HT1080 (cell line): ENCODE measurements at places on chromosomes 5 and 9.

GRCh38 chr5:74766418-74766848, 484 bp downstream of the GFM2 start:
- peak; percentile 28 for DNase-seq

DNA sequence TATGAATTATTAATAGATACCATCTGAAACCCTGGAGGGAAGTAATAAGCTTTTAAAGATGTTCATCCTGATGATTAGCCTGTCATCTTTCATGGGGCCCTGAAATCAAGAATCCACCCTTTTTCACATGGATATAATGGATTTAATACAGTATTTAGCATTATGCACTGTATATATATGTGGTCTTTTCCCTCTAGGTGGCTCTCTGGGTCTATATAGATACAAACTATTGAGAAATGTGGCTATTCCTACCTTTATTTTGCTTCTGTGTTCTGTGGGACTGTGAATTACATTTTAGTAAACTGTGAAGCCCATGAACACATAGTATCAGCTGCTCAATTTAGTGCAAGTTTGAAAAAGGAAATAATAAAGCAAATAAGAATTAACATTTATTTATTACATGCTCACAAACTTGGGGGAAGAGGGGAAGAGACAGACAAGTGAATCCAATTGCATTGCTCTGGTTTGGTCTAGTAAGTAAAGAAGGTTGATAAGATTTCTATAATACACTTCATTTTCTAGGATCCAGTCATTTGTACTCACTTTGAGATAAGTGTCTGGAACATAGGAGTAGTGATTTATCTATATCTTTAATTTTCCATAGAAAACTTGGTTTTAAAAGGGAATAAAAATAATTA, 112.2 kb downstream of the SCAMP1 start:
- peak; percentile 27 for DNase-seq

DNA sequence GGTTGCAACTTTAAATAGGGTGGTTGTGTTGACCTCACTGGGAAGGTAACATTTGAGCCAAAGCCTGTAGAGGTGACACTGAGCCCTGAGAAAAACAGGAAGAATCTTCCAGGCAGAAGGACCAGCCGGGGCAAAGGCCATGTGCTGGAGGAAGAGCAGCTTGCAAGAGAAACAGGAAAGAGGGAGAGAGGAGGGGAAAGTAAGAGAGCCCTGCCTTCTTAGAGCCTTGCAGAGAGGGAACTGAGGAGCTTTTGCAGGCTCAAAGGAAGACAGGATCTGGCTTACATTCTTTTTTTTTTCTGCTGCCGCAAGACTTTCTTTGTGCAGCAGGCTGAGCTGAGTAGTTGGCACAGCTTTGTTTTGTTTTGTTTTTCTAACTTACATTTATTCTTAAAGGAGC, 17.4 kb downstream of the C9orf153 start:
- no peak for DNase-seq

DNA sequence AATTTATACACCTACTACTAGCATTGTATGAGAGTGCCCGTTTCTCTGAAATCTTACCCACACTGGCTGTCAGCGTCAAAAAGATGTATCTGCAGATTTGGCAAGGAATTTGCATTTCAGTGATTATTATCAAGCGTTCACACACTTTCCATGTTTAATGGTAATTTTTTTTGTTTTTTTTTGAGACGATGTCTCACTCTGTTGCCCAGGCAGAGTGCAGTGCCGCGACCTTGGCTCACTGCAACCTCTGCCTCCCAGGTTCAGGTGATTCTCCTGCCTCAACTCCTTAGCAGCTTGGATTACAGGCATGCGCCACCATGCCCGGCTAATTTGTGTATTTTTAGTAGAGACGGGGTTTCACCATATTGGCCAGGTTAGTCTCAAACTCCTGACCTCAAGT, 14.3 kb downstream of the ABL1 start:
- no peak for DNase-seq

DNA sequence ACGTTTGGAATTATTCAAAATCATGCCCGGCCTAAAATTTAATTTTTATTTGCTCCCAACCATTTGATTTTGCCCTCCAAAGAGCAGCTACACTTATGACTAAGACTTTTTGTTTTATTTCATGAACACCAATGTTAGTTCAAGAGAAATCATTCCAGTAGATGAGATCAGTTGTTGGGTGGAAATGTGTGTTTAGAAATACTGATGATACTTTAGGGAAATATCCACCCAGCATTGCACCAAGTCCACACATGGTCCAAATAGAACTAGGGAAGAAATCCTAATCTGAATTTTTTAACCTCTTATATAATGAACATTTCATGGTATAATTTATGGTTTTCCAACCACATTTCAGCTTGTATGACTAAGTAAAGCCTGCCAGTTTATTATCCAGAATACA, 28.3 kb upstream of the GOLPH3 start:
- no peak for DNase-seq

DNA sequence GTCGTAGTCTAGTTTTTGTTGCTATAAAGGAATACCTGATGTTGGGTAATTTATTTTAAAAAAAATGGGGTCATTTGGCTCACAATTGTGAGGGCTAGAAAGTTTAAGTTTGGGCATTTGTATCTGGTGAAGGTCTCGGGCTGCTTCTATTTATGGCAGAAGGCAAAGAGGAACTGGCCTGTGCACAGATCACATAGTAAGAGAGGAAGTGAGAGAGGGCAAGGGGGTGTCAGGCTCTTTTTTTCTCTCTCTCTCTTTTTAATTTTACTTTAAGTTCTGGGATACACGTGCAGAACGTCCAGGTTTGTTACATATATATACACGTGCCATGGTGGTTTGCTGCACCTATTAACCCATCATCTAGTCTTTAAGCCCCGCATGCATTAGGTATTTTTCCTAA, 453.3 kb downstream of the DIRAS2 start:
- no peak for DNase-seq

- DNase-seq: no peak
Measured at GRCh38 chr5:71939452-71940230, 167.6 kb upstream of the MAP1B start.

DNA sequence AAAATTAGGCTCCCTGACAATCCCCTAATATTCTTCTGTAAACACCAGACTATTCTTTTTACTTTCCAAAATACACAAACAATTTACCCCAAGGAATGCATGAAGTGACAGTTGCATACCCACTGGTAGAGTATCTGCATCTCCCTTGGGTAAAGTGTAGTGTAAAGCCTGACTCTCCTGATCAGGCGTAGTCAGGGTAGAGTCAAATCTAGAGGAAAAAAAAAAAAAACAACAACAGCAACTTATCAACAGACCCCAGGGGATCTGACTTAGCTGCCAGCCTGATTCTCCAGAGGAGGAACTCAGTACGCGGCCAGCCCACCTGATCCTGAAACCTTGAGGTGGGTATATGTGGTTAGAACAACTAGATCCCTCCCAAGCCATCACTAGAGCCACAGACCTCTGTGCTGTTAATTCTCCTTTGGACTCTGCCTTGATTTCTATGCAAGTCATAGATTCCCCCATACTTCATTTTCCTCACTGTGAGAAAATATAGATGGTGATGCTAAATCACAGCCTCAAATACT, 61.0 kb downstream of the ZNF608 start:
- no peak for DNase-seq

- DNase-seq: no peak
Measured at GRCh38 chr5:168123631-168124528, 167.6 kb upstream of the WWC1 start.

- DNase-seq: peak; percentile 3
Measured at GRCh38 chr5:54702470-54702869, 184.9 kb downstream of the SNX18 start.

- no peak for DNase-seq
Measured at GRCh38 chr9:30280229-30280900, 2104.1 kb upstream of the ACO1 start.

DNA sequence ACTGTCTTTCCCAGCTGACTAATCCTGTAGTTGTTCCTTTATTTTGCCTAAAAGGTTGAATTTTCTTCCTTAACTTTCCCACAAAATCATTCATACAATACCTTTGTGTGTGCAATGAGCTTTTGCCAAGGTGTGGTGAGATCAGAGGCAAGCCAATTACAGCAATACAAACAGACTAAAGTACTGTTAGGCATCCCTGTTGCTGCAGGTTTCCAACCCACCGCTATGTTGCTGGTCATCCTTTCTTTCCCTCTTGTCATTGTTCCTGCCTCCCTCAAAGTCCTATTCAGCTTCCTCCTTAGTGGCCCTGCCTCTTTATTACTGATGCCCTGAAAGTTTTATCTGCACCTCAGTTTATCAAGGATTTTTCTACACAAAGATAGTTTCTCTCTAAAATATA, 22.1 kb downstream of the ITGA2 start:
- no peak for DNase-seq

- no peak for DNase-seq
Measured at GRCh38 chr5:114174131-114174530, 187.7 kb upstream of the KCNN2 start.

DNA sequence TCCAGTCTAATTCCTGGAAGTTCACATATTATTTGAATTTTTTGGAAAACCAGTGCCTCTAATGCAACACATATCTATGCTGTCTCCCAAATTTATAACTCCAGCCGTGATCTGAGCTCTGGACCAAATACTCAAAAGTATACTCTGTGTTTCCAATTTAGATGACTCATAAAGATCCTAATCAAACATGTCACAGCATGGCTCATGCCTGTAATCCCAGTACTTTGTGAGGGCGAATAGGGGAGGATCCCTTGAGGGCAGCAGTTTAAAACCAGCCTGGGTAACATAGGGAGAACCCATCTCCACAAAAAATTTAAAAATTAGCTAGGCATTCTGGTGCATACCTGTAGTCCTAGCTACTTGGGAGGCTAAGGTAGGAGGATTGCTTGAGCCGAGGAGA, 388.0 kb downstream of the CDH12 start:
- no peak for DNase-seq

DNA sequence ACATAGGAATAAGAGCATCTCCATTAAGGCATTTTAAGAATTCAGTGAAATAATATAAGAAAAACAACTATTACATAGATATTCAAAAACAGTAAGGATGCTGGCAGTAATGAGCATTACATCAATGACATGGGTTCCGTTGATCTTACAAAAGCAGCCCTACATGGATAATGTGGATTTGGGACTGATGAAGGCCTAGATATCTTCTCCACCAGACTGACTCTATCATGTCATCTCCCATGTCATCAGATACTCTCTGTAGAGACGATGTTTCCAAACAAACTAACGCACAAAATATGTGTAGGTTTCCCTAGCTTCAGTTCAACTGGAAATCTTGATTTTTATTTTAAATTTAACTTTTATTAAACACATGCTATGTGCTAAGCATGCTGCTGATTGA, 3.6 kb downstream of the LURAP1L start:
- DNase-seq: no peak

DNA sequence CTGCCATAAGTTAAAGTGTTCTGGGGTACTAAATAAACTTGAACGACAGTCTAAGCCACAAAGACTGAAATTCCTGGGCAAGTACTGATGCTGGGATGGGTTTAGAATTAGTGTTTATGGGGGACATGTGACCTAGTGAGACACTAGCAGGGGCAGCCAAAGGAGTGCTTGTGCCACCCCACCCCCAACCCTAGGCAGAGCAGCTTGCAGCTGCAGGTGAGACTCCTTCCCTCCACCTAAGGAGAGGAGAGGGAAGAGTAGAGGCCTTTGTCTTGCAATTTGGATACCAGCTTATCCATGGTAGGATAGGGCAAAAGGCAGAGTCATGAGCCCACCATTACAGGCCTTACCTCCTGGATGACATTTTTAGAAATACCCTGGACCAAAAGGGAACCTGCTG, 28.7 kb upstream of the PDE4D start:
- no peak for DNase-seq

GRCh38 chr9:15150939-15151338, 156.1 kb downstream of the TTC39B start:
- DNase-seq: peak; percentile 63

DNA sequence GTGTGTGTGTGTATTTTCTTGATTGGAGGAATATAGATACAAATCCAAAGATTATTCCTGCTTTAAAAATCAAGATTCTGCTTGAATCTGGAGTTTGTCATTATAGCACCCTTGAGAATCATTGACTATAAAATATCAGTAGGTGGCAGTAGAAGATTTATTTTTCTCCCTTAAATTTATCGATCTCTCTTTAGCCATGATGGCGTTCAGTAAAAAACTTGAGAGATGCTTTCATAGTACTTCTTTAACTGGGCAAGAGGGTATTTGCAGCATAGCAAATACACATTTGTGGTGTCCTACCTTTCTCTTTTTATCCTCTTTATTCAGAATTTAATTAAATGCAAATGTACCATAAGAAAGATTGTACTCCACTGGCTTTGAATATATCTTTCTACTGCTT, 307.7 kb downstream of the ADGRV1 start:
- DNase-seq: peak; percentile 48

GRCh38 chr9:130845901-130846481, 10.9 kb downstream of the ABL1 start:
- peak; percentile 64 for DNase-seq

DNA sequence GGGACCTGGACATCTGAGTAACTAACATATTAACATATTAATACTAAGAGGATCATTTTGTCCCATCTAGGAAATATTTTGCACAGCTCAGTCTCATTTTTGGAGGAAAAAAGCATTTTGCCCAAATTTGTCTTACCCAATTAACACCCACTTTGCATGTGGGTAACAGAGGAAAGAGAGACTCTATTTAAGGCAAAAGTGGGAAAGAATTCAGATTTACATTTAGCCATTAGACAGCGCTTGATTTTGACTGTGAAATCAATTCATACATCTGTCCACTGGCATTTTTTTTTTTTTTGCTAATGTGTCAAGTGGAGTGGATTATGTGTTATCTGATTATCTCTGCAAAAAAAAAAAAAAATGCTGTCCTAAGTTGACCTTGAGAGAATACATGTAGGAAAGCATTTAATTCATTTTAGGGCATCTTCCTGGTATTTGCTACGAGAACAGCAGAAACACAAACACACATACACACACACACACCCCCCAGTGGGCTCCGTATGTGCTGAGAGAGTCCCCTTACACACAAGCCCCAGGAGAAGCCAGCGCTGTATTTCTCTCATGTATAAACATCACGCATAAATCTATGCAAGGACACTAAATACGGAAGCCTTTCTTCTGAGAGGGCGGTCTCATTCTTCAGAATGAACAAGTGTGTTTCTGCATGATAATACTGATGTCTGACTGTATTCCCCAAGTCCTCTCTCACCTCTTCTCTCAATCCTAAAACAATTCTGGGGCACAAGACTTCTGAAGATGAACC, 202.0 kb upstream of the KLF9 start:
- DNase-seq: no peak

DNA sequence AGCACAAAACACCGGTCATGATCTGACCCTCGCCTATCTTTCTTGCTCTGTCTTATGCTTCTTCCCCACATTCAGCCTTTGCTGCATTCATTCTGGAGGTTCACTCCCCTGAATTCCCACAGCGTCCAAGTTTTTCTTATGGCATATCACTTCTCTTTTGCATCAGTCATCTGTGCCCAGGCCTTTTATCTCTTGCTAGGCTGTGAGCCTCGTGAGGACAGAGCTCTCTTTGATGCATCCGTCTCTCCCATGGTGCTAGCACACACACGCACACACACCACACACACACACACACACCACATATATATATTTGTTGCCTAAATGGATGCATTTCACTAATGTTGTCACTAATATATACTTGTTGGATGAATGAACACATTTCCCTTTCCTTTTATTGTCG, 45.8 kb upstream of the ATG10 start:
- no peak for DNase-seq
